Anterior cingulate cortex (tissue), 58 donors: ENCODE measurements at places on chromosomes 11 and 22.

- DNase-seq, result no peak
Observed at GRCh38 chr11:118223570-118223969, 1.2 kb downstream of the JAML start.

- no peak for DNase-seq
Observed at GRCh38 chr11:19644316-19644715, 68.3 kb upstream of the NAV2 start.

DNA sequence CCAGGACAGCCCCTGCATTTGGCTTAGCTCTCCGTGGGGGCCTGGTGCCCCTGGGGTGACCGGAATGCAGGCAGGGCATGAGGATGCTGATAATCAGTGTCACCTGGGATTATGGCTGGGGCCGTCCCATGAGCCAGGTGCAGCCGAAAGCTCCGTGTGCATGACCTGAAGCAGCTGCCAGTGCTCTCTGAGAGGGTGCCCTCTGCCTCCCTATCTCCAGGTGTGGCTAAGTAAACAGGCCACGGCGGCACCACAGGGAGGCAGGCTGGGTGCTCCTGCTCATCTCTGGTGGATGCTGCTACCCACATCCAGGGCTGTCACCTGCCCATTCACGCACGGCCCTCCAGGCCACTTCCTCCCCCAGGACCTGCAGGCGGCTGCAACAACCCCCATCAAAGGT is 29.8 kb downstream of the DUSP8 start:
- DNase-seq, result no peak

GRCh38 chr11:13008625-13009475 is at the start of gene RASSF10:
TSS of gene RASSF10 (plus strand) at chr11:13009316. CDS start at chr11:13009577, 261 bp downstream.
- peak; percentile 70 for DNase-seq

- DNase-seq, result no peak
Observed at GRCh38 chr11:60753309-60753708, 3.4 kb upstream of the MS4A15 start.

- DNase-seq, result no peak
Observed at GRCh38 chr11:124642628-124643027, 20.0 kb downstream of the TBRG1 start.

GRCh38 chr22:36369922-36370791 is 17.6 kb downstream of the MYH9 start:
- no peak for DNase-seq

DNA sequence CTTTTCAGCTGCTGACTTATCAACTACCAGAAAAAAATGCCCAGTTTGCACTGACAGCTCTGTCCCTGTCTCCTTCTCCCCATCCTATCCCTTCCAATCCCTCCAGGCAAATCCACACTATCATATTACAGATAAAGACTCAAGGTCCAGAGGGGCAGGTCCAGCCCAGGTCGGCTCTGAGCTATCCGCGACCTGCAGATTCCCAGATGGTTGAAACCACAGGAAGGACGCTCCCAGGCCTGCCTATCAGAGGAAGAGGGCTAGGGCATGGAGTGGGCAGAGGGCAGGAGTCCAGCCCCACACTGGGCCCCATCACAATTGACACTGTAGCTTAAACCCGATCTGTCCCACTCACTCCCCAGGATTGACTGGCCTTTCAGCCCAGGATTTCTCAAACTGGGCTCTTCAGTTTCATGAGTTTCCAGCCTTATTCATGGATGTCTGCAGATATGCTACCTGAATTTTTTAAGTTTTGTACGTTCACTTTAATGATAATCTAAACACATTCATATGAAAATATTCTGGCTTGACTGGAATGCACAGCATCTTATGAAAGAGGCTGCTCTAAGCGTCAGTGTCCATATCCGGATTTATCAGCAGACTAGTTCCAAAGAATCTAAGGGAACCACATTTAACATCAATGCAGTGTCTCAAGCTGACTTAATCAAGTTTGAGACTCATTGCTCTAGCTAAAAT is 16.4 kb upstream of the FCHSD2 start:
- no peak for DNase-seq

DNA sequence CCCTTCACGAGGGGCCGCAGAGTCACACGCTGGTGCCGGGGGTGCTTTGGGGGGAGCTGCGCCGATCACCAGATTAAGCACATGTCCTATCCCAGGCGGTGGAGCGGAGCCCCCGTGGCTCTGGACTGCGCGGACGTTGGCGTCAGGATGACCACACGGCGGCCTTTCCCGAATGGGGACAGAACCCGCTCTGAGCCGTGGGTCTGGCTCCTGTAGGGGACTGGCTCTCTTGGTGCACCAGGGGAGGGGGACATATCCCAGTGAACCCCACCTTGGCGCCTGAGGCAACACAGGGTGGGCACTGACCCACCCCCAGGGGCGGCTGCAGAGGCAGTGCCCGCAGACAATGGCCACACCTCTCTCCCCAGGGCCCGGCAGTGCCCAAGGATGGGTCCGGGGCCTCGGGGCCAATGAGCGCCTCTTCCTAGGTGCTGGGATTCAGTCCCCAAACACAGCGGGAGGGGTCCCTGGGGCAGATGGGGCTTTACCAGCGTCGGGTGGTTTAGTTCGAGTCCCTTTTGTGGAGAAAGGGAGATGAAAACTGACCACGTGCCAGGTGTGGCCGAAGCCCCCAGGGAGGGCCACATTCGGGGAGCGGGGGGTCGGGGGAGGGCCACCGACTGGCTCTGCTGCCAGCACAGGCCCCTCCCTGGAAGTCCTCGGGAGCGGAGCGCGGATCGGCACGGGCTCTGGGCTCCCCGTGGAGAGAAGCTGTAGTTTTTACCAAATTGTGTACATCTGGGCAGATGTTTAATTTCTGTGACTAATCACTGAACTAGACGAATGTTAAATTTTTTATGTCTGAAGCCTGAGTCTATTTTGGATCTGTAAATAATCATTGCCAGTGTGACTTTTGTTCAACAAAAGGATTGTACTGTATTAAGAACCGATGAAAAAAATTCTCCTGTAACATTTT is 58.9 kb downstream of the GRAMD4 start:
- DNase-seq, result no peak

- DNase-seq, result no peak
Observed at GRCh38 chr11:76793391-76794291, 10.5 kb downstream of the TSKU start.

GRCh38 chr11:7473717-7474116 is 11.6 kb upstream of the OLFML1 start:
- no peak for DNase-seq

GRCh38 chr11:33507356-33507755 is 193.3 kb downstream of the C11orf91 start:
- no peak for DNase-seq
